ENCODE measurements at places on chromosomes 11 and 22. TPM values are rescaled to one million over a fixed set of nuclear protein-coding genes. Genes with fewer than 3 reads are reported as not detected.

DNA sequence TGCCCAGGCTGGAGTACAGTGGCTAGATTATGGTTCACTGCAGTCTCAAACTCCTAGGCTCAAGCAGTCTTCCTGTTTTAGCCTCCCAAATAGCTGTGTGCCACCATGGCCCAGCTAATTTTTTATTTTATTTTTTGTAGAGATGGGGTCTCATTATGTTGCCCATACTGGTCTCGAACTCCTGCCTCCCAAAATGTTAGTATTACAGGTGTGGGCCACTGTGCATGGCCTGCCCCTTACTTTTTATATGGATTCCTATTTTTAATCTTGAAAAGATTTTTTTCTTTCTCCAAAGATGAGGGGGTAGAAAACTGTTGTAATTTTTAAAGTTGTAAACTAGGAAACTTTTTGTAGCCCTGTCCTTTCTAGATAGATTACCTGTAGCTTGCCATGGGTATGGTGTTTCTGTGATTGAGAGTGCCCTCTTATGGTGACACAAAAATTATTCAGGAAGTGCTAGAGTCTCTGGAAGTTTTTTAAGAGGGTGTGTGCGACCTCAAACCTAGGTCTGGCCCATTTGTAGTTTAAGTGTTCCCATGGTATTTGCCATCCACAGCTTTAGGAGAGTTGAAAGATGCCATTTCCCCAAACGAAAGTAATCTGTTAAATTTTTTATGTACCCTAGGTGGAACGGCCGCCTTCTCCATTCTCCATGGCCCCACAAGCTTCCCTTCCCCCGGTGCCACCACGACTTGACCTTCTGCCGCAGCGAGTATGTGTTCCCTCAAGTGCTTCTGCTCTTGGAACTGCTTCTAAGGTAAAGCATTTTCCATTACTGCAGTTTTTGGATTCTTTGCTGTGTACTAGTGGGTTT lies 32.4 kb downstream of the MCAM start:
- no peak for DNase-seq

- DNase-seq, result no peak
These were observed 8.2 kb downstream of the RASGRP2 start for GRCh38 chr11:64735725-64736259.

DNA sequence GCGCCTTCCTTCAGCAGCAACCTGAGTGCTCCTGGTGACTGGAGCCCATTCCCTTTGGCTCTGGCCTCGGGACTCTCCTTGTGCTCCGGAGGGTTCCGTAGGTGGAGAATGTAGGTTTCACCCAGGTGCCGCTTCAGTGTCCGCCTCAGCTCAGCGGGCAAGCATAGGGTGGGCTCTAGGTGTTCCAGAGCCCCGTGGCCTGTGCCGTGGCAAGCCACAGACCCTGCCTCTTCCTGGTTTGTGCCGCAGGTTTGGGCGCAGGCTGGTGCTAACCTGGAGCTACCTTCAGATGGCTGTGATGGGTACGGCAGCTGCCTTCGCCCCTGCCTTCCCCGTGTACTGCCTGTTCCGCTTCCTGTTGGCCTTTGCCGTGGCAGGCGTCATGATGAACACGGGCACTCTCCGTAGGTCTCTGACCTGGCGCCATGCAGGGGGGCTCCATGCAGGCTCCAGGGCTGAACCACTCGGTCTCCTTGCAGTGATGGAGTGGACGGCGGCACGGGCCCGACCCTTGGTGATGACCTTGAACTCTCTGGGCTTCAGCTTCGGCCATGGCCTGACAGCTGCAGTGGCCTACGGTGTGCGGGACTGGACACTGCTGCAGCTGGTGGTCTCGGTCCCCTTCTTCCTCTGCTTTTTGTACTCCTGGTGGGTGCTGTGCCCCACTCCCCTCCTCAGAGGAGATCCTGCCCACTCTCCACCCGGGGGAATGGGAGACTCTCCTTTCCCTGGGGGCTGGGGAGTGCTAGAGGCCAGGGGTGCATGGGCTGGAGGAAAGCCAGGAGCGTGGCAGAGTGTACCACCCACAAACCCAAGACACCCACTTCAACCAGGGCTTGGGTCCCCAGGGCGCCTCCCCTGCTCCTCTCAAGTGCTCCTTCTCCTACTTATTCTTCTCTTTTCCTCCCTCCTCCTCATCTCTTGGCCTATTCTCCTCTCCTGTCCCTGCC lies 2.4 kb downstream of the SLC22A12 start:
- no peak for DNase-seq

- no peak for DNase-seq
These were observed 46.7 kb upstream of the INCENP start for GRCh38 chr11:62077132-62077531.

DNA sequence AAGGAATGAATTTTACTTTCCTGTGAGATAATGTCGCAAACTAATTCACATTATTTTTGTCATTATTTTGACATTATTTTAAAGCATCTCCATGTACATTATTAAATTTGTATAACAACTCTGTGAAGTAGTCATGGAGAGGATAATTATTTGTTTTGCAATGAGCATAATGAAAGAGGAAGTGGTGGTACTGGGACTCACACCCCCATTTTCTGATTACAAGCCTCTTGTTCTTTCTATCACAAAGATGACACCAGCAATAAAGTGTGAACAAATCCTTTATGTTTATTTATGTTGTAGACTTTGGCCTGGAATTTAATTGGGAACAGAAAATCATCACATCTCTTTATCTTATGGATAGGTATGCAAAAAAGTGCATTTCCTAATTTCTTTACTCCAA lies 522.6 kb downstream of the TMEM135 start:
- DNase-seq, result no peak

Gene PNPLA5
- not detected for total RNA-seq

Gene C11orf42
- total RNA-seq, result not detected

- DNase-seq, result no peak
These were observed 30.0 kb downstream of the PRDM10 start for GRCh38 chr11:129972611-129973010.

Data from foreskin keratinocyte (primary cell).